ENCODE measurements at places on chromosomes 12 and 14.
A peak's percentile ranks its signal among the peaks of the same experiment; 100 is the strongest.

GRCh38 chr12:25266497-25266896 lies 15.8 kb upstream of the KRAS start:
- no peak for DNase-seq

- DNase-seq = no peak
These were observed 20.2 kb downstream of the TMEM106C start for GRCh38 chr12:47983541-47984115.

DNA sequence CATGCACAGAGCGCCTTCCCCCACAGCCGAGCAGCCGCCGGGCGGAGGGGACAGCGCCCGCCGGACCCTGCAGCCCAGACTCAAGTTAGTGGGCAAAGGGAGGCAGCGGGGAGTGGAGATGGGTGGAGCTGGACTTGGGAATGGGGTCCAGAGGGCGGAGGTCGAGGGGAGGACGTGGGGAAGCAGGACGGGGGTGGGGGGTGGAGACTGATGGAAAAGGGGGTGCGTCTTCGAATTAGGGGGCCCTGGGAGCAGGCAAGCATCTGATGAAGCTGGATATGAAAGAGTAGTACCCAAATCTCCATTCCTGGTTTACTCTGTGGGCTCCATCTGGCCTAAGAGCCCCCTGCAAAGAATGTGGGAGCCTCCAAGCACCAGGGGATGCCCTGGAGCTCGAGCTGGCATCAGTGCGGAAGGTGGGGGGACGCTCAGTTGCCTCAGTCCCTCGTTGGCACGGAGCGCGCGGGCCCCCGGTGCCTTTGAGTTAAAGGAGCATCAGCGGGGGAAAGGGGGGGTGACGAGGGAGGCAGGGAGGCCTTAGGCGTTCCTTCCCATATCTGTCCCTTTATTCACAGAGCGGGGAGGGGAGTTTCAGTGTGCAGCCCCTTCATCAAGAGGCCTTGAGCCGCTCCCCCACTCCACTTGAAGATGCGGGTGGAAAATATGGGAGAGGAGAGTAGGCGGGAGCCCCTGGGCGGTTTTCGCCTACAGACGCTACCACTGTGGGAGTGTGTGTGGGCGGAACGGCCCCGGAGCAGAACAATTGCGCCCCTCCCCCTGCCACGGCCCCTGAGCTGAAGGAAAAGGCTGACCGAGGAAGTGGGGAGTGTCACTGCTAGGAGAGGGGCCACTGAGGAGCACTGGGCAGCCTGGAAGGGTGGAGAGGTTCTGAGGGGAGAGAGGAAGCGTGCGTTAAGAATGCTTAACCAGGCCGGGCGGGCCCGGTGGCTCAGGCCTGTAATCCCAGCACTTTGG lies 644 bp downstream of the NAB2 start:
- DNase-seq = peak; percentile 37

- DNase-seq = no peak
These were observed 18.6 kb upstream of the COL2A1 start for GRCh38 chr12:48022676-48023385.

DNA sequence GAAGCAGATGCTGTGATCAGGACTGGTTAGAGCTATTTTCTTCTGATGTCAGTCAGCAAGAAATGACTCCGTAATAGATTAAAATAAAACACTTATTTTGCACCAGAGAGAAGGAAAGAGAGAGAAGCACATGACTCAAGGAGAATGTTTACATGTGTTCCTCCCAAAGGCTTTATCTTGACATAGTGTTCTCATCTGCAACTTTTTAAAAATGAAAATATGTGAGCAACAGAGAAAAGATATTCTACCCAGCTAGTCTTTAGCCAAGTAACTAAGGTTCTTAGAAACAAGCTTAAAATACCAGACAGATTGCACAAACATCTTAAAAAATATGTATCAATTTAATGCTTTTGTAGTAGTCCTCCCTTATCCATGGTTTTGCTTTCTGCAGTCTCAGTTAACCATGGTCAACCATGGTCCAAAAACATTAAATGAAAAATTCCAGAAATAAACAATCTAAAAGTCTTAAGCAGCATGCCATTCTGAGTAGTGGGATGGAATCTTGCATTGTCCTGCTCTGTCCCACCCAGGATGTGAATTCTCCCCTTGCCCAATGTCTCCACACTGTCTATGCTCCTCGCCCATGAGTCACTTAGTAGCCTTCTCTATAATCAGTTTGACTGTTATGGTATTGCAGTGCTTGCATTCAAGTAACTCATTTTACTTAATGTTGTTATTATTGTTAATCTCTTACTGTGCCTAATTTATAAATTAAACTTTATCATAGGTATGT lies 9.9 kb downstream of the SERPINA10 start:
- DNase-seq = no peak

DNA sequence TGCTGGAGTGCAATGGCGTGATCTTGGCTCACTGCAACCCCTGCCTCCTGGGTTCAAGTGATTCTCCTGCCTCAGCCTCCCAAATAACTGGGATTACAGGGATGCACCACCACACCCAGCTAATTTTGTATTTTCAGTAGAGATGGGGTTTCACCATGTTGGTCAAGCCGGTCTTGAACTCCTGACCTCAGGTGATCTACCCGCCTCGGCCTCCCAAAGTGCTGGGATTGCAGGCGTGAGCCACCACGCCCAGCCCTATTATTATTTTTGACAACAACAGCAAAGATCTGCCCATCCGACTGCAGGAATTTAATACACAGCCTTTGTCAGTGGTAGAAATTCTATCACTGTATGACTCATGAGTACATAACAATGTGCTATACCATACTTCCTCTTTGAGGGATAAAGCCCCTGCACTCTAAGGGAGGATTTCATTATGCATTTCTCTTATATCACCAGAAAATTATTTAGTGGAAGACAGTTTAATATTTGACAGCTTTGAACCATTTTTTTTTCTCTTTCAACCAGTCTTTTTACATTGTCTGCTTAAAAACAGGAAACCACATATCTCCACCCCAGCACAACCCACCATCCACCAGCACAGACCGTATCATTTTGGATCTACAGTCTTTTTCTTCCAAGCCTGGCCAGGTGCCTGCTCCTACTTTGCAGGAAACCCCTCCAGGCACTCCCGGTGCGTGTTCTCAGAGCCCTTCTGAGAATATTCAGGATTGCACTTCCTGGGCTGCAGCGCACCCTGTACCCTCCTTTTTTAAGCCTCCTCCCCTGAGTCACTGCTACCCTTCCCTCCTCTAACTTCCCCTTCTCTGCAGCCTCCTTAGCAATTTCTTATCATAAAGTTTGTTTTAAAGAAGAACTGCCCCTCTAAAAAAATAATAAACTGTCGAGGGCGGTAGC lies 594 bp downstream of the ARHGDIB start:
- peak; percentile 68 for DNase-seq

GRCh38 chr12:25320123-25321006 lies 69.6 kb upstream of the KRAS start:
- DNase-seq = no peak

- DNase-seq = peak; percentile 53
These were observed 3.1 kb upstream of the TNS2 start for GRCh38 chr12:53046655-53047220.

DNA sequence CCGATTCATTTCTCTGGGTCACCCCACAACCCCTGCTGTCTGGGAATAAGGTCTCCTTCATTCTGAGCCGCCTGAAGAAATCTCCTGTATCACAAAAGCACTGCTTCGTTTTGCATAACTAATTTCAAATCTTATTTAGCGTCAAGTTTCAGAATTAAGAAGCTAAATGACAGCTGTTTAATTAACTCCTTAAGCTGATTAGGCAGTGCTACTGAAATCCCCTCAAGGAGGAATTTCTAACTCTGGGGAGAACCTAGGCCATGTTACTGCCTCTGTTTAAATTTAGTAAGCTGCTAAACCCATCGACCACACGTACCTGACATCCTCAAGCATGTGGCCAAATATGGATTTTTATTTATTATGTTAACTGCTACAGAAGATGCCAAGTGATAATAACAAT lies 373.6 kb downstream of the GLT1D1 start:
- no peak for DNase-seq

GRCh38 chr14:55430024-55430690 lies 10.3 kb downstream of the TBPL2 start:
- DNase-seq = peak; percentile 45

- DNase-seq = no peak
These were observed 227.3 kb upstream of the ALG10 start for GRCh38 chr12:33794954-33795353.

DNA sequence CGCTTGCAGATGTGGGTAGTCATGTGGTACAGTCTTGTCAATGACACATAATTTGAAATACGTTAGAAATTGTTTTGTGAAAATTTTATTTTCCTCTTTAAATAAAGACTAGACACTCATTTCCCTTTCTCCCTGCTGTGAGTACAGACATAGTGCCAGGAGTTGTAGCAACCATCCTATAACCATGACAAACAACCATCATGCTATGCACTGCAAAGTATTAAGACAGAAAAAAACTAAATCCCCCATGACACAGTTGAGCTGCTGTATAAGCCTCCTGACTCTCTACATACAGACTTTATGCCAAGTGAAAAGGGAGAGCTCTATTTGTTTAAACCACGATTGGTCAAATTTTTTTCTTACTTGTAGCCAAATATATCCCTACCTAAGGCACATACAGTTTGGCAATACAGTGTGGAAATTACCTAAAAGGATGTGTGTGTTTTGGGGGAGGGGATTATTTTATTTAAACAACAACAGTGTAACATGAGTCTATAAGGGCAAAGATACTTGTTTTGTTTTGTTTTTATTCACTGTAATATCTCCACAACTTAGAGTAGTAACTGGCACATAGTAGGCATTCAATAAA lies 45.0 kb upstream of the KRR1 start:
- no peak for DNase-seq

DNA sequence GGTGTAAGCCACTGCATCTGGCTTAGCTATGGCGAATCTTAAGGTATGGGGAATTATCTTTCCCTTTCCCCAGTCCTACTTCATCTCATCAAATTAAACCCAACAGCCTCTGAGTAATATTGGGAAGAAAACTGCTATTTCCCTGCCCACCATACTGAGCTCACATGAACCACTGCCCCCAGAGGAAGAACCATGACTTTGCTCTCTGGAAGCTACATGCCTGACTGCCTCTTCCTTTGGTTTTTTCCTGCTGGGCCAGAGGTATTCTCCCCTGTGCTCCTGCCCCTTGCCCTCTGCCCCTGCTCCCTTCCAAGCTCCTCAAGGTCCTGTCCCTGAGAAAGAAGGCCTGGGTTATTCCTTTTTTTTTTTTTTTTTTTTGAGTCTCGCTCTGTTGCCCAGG lies 15.2 kb downstream of the RILPL2 start:
- DNase-seq = no peak

- DNase-seq = no peak
These were observed 80.9 kb downstream of the NDUFA12 start for GRCh38 chr12:94922561-94922960.

GRCh38 chr14:83798421-83798820 lies 1731.5 kb upstream of the FLRT2 start:
- no peak for DNase-seq

DNA sequence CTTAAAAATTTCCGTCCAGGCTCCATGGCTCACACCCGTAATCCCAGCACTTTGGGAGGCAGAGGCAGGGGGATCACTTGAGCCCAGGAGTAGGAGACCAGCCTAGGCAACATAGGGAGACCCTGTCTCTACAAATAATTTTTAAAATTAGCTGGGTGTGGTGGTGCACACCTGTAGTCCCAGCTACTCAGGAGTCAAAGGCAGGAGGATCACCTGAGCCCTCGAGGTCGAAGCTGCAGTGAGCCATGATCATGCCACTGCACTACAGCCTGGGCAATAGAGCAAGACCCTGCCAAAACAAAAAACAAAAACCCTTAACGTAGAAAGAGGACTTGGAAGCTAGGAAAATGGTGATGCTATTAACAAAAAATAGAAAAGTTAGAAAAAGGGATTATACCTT lies 2.0 kb upstream of the HECTD1 start:
- no peak for DNase-seq

DNA sequence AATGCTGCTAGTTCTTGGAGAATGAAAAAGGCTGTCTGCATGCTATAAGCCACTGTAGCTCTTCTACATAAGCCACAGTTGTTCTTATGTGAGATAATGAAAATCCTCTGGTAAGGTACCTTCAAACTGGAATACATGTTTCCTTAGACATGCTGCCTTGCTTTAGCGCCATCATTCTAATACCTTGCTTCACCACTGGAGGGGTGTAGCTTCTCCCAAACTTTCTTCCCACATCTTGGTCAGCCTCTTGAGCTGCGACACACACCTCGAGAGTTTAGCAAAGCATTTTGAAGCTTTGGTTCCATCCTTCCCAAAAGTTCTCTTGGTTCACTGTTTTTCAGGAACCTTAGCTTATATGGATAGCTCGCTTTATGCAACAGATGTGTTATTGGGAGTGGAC lies 69.5 kb downstream of the NKX2-1 start:
- no peak for DNase-seq

- DNase-seq = peak; percentile 60
These were observed 15.3 kb downstream of the TAOK3 start for GRCh38 chr12:118357257-118358007.

DNA sequence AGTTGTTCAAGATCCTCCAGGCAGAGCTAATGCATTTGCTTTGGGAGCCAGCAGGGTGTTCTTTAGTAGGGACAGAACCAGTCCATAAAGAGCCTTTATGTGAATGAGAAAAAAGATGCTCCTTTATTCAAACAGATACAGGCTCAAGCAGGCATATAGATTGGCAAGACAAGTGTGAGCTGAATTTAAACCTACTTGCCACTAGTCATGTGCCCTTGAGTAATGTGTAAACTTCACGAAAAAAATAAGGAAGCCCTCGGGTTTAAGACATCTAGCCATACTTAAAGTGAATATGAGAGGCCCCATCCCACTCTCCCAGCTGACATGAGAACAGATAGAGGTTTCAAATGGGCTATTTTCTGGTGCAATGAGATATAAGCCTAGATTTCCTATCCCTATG lies 43.1 kb upstream of the STRAP start:
- no peak for DNase-seq

- DNase-seq = peak; percentile 34
These were observed 1.0 kb downstream of the RNF41 start for GRCh38 chr12:56220611-56221231.

DNA sequence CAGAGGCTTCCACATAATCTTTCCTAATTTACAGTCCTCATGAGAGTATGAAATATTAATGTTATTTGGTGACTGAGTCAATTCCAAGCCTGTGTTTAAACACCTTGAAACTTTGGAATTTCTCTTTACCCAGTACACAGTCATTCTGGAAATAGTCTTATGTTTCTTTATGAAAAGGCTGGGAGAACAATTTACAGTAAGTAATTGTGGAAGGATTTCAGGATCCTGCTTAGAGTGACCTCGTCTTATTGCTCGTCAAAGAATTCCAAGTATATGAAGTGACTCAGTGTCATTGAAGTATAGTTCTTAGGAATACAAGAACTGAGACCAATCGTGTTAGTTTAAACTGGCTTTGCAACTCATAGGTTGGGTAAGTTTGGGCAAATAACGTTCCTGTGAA lies 634.2 kb downstream of the SLC16A7 start:
- no peak for DNase-seq

GRCh38 chr14:101925152-101925551 lies 39.2 kb upstream of the DYNC1H1 start:
- no peak for DNase-seq
